AML-193 (cell line): ENCODE measurements at places on chromosomes 11 and 22.
A peak's percentile ranks its signal among the peaks of the same experiment; 100 is the strongest.

GRCh38 chr22:50310031-50310722, 2.7 kb upstream of the PLXNB2 start:
- DNase-seq, result no peak

DNA sequence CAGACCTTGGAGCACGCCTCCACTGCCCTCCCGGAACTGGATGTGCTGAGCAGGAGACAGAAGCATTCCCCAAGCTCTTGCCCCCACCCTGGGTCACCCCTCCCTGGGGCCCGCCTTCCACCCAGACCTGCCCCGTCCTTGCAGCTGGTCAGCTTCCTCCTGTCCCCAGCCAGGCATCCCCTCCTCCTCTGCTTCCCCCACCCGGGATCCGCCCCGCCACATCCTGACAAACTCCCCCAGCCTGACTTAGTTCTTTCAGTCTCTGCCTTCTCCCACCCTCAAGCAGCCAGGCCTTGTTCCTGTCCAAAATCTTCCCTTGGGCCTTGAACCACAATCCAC, 1.1 kb upstream of the PLXNB2 start:
- no peak for DNase-seq

DNA sequence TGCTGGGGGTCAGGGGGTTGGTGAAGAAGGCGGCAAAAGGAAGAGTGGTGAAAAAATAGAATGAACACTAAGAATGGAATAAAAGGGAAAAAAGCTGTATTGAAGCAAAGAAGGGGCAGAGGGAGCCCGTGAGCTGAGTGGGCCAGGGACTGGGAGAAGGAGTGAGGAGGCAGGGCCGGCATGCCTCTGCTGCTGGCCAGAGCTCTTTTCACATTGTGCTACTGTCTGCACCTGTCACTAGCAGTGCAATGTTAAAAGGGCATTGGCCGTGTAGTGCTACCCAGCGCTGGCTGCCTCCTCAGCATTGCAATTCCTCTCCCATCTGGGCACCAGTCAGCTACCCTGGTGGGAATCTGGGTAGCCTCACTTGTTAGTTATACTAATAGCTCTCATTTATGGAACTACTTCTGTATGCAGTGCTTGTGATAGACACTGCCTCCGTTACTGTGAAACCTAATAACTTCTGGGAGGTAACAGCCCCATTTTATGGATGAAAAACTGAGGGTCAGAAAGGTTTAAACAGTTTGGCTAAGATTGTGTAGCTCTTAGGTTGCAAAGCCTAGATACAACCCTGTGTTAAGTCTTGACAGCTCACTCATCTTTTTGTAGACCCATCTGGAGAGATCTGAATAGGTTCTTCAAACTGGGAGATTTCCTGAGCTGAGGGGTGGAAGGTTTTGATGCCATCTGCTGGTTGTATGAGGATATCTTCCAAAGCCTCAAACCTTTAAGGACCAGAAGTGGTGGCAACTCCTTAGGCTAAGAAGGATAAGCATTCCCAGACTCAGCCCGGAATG, 8.5 kb downstream of the YPEL4 start:
- DNase-seq, result peak; percentile 62

DNA sequence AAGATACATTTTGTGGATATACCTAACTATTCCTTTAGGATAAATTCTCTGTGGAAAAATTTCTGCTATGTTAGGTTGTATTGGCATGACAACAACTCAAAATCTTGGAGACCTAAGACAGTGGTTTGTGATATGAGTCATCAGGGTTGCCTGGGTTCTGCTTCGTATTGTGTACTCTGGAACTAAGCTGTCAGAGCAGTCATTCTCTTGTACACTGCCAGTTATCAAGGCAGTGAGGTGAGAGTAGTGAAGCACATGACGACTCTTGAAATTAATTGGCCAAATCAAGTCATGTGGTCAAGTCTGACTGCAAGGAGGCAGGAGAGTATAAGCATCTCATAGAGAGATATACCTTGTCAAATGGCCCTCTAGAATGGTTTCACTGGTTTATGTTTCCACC, 104.4 kb downstream of the FANCF start:
- DNase-seq, result no peak

- no peak for DNase-seq
Observed at GRCh38 chr11:85768473-85769146, 42.3 kb downstream of the SYTL2 start.

DNA sequence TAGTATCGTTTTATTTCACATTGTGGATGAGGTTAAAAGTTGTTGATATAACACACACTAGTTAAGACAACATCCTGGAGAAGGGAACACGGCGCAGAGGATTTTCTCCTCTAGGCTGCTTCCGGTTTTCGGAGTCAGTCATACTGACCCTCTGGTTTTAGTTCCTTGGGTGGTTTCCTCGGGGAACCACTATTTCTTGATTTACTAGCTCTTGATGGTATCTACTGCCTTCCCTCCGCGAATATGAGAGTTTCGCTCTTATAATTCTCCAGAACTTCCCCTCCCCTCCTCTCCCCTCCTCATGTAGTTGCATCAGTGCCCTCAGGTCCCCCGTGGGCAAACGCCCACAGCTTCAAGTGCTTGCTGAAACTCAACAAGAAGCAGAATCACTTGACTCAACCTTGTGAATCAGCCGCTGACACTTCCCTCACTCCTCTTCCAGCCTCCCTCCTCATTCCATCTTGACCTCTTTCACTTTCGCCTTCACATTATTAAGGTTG, 15.9 kb upstream of the APOBEC3A start:
- DNase-seq, result peak; percentile 6

DNA sequence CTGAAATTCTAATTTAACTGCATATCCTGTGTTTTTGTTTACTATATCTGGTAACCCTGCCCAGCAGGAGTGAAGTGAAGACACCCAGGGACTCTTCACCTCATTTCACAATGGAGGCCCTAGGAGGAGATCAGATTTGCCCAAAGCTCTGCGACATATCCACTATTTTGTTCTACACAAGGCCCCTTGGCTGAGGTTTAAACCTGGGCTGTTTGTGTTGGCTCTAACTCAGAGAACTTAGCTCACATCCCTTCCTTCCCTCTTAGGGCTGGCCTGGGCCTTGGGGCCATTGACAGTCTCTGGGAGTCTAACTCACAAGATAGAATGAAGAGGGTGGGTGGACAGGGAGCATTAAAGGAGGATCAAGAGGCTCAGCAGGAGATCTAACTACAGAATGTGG, 8.2 kb upstream of the PLA2G3 start:
- DNase-seq, result no peak

DNA sequence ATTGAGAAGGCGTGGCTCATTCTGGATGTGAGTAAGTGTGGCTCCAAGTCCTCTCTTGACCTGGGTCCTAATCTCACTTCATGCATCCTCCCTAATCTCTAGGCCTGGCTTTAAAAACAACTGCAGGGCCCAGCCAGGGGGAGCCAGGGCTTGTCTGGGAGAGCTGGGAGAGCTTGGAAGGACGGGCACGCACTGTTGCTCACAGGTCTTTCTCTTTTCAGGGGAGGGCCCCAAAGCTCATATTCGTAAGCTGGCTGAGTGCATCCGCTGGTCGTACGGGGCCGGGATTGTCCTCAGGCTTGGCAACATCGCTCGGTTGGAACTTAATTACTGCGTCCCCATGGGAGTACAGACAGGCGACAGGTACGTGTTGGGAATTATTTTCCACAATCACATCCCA, 34.1 kb upstream of the PARVB start:
- DNase-seq, result no peak

DNA sequence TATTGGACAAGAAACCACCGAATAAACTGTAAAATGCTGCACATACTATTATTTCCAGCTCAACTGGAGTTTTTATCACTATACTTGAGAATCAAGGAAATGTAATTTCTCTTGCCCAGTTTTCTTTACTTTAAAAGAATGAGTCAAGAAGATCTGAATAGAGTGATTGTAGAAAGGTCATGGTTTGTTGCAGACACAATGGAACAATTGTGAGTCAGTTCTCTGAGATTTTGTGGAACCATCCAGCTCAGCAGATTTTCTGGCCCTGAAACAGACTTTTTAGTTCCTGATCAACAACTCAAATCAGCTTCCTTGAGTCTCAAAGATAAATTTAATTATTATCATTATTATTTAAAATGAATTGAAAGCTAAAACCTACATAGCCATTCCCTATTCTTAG, 1.3 kb downstream of the TCN1 start:
- DNase-seq, result no peak

GRCh38 chr22:31830721-31831070, 76.9 kb downstream of the DEPDC5 start:
- no peak for DNase-seq

GRCh38 chr11:76266286-76267100, 60.2 kb upstream of the WNT11 start:
- no peak for DNase-seq

DNA sequence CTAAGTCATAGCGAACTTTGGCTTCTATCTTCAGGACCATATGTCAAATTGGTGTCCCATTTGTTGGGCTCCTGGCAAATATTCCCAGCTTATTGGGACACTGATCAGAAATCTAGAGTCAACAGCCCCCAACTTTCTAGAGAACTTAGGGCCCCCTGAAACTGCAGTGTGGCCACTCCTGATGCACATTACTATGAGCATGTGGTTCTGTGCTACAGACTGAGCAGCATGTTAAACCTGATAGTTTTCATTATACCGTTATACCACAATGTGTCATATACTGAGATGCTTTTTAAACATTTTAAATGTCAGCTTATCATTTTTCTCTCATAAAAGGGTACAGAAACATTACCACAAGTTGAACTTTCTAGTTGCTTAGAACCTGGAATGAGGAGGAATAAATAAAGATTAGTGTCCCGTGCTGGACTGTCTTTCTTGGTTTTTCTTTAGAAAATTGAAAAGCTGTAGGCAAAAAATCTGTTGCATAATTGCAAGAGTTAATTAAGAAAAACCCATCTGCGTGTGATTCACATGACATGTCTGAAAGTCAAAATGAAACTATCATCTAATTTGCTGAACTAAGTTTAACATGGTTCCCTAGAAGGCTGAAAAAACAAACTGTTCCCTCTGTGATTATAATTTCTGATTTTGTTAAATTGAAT, 16.4 kb upstream of the CTSC start:
- no peak for DNase-seq

GRCh38 chr11:64388894-64389293, 29.9 kb downstream of the RPS6KA4 start:
- DNase-seq, result no peak

- DNase-seq, result no peak
Observed at GRCh38 chr22:47131632-47132427, 369.4 kb downstream of the TBC1D22A start.

GRCh38 chr22:33357981-33358399, 299.8 kb upstream of the SYN3 start:
- no peak for DNase-seq

DNA sequence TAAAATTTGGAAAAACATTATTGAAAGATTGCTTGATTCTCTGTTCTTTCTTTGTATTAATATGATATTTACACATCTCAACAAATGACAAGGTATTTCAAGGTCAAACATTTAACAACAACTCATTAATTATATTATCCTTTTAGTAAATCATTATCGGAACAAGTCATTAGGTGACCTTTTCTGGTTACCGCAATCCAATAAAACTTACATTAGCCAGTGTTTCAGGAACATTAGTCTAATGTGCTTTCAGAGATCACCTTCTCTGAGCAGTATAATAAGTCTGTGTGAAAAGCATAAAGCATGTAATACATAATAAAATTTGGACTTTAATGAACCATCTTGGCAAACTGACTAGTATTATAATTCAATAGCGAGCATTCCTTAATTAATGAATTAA, 1466.4 kb downstream of the FAM181B start:
- DNase-seq, result no peak

GRCh38 chr11:110878513-110878912, 166.3 kb upstream of the ARHGAP20 start:
- no peak for DNase-seq

- DNase-seq, result no peak
Observed at GRCh38 chr11:94128291-94128745, 323 bp upstream of the PANX1 start.

- no peak for DNase-seq
Observed at GRCh38 chr22:33842421-33843094, 77.7 kb downstream of the LARGE1 start.

DNA sequence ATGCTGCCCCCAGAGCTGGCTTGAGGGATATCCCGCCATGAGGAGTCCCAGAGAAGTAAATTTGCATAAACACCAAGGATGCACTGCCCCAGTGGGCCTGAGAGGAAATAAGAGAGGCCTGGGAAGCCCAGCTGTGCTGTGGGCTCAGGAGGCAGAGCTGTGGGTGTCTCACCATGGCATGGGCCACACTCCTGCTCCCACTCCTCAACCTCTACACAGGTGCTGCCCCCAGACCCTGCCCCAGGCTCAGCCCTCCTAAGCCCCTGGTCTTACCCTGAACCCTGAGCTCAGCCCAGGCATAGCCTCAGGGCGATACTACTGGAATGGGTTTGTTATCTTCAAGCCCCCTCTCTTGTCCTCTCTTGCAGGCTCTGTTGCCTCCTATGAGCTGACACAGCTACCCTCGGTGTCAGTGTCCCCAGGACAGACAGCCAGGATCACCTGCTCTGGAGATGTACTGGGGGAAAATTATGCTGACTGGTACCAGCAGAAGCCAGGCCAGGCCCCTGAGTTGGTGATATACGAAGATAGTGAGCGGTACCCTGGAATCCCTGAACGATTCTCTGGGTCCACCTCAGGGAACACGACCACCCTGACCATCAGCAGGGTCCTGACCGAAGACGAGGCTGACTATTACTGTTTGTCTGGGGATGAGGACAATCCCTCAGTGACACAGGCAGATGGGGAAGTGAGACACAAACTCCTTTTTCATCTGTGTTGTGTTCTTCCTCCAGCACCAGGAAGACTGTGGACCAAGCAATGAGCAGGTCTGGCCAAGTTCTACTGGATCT, 59.9 kb downstream of the GGTLC2 start:
- DNase-seq, result no peak

DNA sequence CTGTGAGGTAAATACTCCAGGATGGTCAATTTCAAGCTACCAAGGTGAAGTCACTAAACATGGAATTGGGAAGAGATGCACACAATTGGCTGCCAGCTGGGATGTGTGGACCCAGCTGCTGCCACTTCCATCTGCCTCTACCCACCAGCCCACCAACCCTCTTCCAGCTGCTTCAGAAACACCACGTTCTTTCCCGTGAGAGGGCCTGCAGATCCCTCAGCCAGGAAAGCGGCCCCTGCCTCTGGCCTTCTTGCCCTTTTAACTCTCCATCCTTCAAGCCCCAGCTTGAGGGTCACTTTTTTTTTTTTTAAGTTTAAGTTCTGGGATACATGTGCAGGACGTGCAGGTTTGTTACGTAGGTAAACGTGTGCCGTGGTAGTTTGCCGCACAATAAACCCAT, 20.0 kb downstream of the PRG3 start:
- no peak for DNase-seq

DNA sequence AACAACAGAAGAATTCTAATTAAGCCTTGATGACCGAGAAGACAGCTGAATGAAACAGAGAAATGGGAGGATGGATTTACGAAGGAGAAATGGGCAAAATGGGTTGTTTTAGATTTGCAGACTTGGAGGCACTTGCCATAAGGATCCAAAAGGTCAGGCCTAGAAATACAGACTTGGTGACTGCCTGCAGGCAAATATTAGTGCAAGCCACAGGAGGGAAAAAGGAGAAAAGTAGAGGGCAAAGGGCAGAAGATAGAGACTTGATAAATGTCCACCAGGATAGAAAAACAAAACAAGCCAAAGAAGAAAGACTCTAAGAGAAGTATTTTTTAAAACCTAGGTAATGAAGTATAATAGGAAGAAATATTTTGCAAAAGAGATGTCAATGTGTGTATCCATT, 13.1 kb downstream of the CCDC34 start:
- DNase-seq, result no peak
